Activated T-cell treated with anti-CD3 and anti-CD28 coated beads, Interleukin-2, amount 50 U/mL, for 24 hours (primary cell): ENCODE measurements at places on chromosomes 1 and 21.

GRCh38 chr1:87053446-87053845 is 139.0 kb downstream of the HS2ST1 start:
- DNase-seq = no peak
- peaks cover 23% of the 10 kb centered on the region for H3K4me1 ChIP-seq
- no peak overlapping the region for H3K27ac ChIP-seq

DNA sequence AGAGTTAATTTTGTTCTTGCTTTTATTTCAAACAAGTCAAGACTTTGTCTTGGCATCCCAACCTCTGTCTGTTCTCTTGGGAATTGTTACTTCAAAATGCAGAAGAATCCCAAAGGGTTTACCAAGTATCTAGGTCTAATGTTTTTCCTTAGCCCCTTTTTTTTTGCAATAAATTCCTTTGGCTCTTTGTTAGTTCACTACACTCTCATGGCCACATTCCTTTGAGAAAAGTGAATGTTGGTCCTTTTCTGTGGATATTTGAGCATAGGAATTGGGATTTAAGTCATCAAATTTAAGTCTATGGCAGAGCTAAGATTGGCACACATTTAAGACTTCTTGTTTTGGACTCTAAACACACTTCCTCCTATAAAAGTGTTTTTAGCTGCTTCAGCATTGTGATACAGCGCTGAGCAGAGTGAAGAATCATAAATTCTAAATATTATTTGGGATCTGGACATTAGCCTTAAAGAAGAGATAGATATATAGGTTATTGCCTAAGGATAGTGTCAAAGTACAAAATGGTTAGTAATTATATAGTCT is 1.9 kb downstream of the BTF3L4 start:
- no peaks in the 10 kb centered on the region for H3K27me3 ChIP-seq
- peaks cover 47% of the 10 kb centered on the region for H3K4me1 ChIP-seq
- H3K27ac ChIP-seq = peak overlapping the region; percentile 52
- no peak for DNase-seq
- H3K4me3 ChIP-seq = peak overlapping the region; percentile 98

DNA sequence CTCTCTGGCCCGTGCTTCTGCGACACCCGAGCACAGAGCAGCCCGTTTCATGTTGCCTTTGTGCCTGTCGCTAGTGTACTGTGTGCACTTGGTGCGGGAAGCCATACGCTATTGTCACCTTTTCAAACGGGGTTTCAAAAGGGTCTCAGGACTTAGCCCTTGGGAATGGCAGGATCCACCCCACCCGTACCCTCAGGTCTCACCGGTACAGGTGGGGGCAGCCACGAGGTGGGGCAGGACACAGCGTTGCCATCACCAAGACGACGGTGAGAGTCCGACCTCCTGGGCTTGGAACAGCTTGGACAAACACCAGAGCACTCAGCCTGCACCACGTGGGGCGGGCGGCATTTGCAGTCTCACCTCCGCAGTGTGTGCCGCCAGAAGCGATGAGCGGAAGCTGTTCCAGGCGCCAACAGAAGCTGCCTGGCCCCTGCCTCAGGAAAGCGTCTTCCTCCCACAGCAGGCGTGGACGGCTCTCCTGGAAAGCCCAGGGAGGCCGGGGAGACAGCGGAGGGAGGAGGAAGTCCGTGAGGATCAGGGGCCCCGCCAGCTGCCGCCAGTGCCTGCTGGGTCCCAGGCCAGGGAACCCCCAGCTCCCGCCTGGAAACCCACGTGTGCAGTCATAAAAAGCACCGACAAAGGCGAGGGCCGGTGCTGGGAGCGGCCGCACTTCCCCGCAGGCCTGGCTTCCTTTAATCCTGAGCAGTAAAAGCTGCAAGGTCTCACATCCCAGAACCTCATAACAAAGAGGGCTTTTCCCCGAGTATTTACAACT is 131.3 kb upstream of the ARHGEF16 start:
- H3K4me3 ChIP-seq = no peak overlapping the region
- H3K27ac ChIP-seq = no peak overlapping the region
- no peaks in the 10 kb centered on the region for H3K36me3 ChIP-seq
- no peak for DNase-seq

DNA sequence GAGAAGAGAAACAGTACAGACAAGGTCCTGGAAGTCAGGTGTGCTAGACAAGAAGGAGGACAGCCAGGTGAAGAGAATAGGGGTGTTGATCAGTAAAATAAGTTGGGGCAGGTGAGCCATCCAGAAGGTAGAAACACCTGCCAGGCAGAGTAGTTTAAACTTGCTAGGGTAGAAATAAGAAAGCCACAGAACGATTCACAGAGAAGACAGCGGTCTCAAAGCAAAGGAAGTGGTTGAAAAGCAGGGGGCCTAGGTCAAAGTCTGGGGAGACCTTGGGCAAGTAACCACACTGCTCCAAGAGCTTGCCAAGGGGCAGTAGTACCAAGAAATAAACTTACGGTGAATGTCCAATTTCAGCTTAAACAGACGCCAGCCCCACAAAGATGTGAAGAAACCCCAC is 116.6 kb upstream of the PROX1 start:
- no peaks in the 10 kb centered on the region for H3K36me3 ChIP-seq
- peaks cover 23% of the 10 kb centered on the region for H3K4me1 ChIP-seq
- no peak for DNase-seq
- no peaks in the 10 kb centered on the region for H3K27me3 ChIP-seq
- no peak overlapping the region for H3K4me3 ChIP-seq
- no peak overlapping the region for H3K27ac ChIP-seq

DNA sequence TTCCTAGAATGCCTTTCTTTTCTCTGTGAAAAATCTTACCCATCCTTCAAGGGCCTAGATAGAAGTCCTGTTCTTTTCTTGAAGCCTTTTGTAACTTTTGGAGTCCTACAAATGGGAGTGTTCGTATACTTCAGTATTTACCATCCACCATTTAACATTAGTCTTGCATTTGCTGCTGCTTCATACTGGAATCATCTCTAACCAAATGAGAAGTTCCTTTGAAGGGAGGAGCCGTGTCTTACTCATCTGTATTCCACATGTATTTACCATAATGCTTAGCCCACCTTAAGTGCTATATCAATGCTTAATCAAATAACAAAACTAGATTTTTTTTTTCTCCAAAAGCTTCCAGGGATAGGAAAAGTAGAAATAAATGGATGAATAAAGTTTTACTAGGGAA is 7.1 kb downstream of the PRDX6 start:
- H3K27me3 ChIP-seq = no peaks in the 10 kb centered on the region
- H3K27ac ChIP-seq = no peak overlapping the region
- peaks cover 30% of the 10 kb centered on the region for H3K4me1 ChIP-seq
- H3K36me3 ChIP-seq = peaks cover 96% of the 10 kb centered on the region
- no peak for DNase-seq

DNA sequence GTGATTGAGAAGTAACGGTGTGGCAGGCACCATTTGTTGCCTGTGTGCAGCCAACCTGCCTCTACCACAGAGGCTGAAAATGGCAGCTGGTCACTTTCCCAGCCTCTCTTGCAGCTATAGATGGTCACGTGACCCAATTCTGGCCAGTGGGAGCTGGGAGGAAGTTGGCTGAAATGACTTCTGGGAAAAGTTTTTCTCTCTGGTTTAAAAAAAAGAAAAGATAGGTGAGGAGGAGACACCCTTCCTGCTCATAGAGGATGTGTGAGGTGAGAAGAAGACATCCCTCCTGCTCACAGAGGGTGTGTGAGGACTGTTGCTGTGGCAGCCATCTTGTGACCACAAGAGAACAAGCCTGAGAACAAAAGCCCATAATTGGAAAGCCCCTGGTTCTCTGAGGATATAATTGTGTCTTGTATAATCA is 122.8 kb downstream of the SYF2 start:
- H3K4me1 ChIP-seq = peaks cover 24% of the 10 kb centered on the region
- peaks cover 7% of the 10 kb centered on the region for H3K36me3 ChIP-seq
- H3K27me3 ChIP-seq = peaks cover 3% of the 10 kb centered on the region
- no peak for DNase-seq
- H3K4me3 ChIP-seq = no peak overlapping the region

DNA sequence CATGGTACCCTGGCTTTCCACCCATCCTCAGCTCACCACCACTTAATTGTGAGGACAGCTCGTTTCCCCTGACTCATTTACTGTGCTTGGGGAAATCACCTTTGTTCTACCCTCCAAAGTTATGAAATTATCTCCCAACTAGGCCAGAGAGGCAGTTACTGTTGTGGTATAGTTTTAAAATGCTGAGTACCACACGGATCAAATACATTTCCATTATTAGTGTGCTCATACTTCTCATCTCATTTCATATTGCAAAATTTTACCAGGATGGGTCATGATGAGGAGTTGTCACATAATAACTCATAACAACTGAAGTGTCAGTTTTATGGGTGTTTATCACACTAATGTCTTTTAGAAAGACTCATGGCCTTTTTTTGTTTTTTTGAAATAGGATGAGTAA is 9.2 kb upstream of the OR2B11 start:
- peaks cover 4% of the 10 kb centered on the region for H3K27me3 ChIP-seq
- no peak for DNase-seq
- H3K27ac ChIP-seq = peak overlapping the region; percentile 9
- no peak overlapping the region for H3K4me3 ChIP-seq

DNA sequence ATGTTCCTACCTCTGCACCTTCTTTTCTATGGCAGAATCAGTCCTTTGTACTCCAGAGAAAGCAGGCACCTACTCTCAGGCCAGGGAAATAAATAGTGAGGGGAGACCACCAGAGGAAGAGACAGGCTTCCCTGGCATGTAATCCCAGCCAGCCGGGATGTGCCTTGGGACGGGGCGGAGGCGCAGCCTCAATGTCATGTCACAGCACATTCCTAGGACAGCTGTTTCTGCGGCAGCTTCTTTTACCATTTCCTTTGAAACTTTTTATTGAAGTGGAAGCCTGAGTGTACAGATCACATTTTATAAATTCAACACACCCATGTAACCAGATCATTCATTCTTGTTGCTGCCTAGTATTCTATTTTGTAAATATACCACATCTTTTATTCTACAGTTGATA is 67.9 kb upstream of the ZNF326 start:
- no peak for DNase-seq
- H3K36me3 ChIP-seq = peaks cover 58% of the 10 kb centered on the region
- H3K27me3 ChIP-seq = no peaks in the 10 kb centered on the region
- no peak overlapping the region for H3K27ac ChIP-seq
- H3K4me1 ChIP-seq = peaks cover 18% of the 10 kb centered on the region
- no peak overlapping the region for H3K4me3 ChIP-seq

GRCh38 chr1:56576880-56577405 is 2.4 kb downstream of the PLPP3 start:
- H3K36me3 ChIP-seq = no peaks in the 10 kb centered on the region
- DNase-seq = no peak
- no peak overlapping the region for H3K27ac ChIP-seq
- no peak overlapping the region for H3K4me3 ChIP-seq
- peaks cover 9% of the 10 kb centered on the region for H3K4me1 ChIP-seq

GRCh38 chr1:233463333-233463732 is 135.8 kb downstream of the MAP3K21 start:
- DNase-seq = no peak
- H3K4me1 ChIP-seq = peaks cover 4% of the 10 kb centered on the region
- no peaks in the 10 kb centered on the region for H3K36me3 ChIP-seq
- peaks cover 17% of the 10 kb centered on the region for H3K27me3 ChIP-seq
- H3K4me3 ChIP-seq = no peak overlapping the region

DNA sequence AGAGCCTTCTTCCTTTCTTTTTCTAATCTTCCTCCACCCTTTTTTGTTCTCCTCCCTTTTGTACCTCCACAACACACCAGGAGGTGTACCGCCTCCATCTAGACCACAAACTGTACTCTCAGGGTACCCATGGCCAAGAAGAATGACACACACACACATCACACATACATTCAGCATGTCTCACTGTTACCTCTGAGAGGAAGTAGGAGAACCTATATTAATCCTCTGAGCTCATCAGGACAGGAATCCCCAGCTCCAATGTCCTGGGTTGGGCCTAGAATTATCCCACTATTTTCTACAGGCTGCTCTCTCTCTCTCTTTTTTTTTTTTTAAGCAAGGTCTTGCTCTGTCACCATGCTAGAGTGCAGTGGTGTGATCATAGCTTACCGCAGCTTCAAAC is 36.7 kb downstream of the ATP2B4 start:
- H3K36me3 ChIP-seq = peaks cover 3% of the 10 kb centered on the region
- no peak overlapping the region for H3K4me3 ChIP-seq
- no peak for DNase-seq
- H3K27me3 ChIP-seq = no peaks in the 10 kb centered on the region
- peak overlapping the region; percentile 68 for H3K27ac ChIP-seq

DNA sequence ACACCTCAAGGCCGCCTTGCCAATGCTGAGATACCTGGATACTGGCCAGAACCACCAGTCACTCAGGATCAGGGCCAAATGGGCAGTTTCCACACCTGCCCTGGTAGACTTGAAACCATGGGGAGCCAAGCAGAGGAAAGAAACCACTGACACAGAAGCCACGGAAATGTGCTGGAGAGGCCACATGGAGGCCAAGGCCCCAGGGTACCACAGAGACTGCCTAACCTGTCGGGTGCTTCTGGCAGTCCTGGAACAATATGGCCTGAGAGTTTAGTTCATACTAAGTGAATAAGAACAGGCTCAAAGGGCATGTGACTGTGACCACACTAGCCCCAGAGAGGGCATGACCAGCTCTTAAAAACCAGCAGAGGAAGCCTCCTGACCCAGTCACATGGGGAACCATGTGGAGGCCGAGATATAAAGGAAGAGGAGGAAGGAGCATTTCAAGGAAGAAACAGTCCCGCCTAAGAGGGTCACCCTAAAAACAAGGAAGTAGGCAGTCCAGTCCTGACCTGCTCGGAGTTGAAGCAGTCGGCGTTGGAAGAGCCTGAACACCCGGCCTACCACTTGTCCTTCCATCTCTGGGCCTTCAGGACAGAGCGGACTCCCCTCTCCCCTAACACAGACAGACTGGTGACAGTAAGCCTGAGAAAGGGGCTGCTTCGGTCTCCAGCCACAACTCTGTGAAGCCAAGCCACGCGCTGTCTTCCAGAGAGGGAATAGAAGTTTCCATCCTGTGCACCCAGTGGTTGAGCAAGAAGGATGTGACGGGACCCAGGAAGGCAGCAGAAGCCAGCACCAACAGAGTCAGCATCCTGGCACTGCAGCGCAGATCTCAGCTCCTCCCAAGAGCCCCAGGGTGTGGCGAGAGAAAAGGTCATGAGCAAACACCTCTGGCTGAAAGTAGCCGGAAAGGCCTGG is at the start of gene DENND2D:
Gene DENND2D, minus strand, starts transcription at position 766 of the 921 bp plus-strand sequence. Its CDS starts 187 bp downstream, at position 579.
- H3K27me3 ChIP-seq = no peaks in the 10 kb centered on the region
- peak within 1 kb of the TSS; percentile 96 for H3K4me3 ChIP-seq
- H3K4me1 ChIP-seq = peaks cover 65% of the 10 kb centered on the region
- peak; percentile 81 for DNase-seq
- H3K27ac ChIP-seq = peak within 1 kb of the TSS; percentile 98

GRCh38 chr1:199948587-199949280 is 78.8 kb upstream of the NR5A2 start:
- no peak overlapping the region for H3K4me3 ChIP-seq
- H3K27ac ChIP-seq = no peak overlapping the region
- peaks cover 61% of the 10 kb centered on the region for H3K27me3 ChIP-seq
- H3K4me1 ChIP-seq = peaks cover 3% of the 10 kb centered on the region
